Stimulated activated CD4-positive, alpha-beta T cell treated with anti-CD3 and anti-CD28 coated beads, Interleukin-15, amount 100 ng/mL, for 1 hour (primary cell): ENCODE measurements at places on chromosomes 5 and 9.

- DNase-seq: no peak
Observed at GRCh38 chr5:138942861-138943260, 67.7 kb upstream of the LRRTM2 start.

GRCh38 chr5:126066836-126067235, 356.4 kb upstream of the GRAMD2B start:
- DNase-seq: no peak

DNA sequence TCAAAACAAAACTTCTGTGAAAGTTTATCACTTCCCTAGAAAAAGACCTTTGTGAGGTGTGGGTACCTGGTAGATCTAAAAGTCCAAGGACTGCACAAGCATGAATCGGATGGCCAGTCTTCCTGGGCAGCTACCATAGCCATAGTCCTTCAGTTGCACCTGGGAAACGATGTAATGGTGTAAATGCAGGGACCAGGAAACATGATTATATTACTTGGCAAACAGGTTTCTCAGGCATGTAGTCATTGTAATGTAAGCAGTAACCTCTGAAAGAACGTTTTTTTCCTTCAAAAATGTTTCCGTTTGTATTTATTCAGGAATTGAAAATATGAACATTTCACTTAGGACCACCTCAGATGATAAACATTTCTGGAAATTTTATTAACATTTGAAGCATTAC, 433.4 kb downstream of the DTWD2 start:
- DNase-seq: no peak

DNA sequence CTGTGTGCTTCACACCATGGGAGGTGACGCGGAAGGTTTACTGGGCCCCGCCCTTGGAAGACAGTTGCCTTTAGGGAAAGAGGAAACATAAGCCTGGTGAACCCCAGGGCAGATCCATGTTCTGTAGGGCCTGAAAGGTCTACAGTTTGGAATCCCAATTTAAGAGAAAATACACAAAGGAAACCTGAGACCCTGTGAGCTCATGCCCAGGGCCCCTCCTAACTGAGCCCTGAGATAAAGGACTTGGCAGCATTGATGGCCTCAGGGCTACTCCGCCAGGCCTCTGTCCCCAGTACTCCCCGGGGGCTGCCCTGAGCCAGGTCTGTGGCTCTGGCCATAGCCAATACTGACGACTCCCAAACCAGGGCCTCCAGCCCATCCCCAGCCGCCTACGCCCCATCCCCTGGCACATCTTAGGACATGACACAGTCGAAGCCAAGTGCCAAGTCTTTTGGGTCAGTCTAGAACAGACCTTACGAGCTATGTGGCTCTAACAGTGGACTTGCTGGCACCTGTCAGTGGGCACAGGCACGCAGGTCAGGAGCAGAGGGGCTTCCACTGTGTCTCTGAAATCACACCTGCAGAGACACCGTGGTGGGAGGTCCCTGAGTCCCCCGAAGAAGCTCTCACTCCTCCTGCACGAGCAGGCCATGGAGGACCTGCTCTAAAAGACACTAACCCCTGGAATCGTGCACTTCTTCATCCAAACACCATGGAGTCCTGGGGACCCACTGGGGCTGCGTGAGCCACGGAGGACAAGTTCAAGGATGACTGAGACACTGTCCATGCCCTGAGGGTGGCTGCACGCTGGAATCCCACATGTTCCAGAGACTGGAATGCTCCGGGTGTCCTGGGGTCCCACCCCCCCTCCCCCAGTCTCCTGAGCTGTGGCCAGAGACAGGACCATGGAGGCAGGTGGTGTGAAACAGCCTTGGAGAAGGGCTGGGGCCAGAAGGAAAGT, 40.3 kb upstream of the BARHL1 start:
- DNase-seq: no peak

DNA sequence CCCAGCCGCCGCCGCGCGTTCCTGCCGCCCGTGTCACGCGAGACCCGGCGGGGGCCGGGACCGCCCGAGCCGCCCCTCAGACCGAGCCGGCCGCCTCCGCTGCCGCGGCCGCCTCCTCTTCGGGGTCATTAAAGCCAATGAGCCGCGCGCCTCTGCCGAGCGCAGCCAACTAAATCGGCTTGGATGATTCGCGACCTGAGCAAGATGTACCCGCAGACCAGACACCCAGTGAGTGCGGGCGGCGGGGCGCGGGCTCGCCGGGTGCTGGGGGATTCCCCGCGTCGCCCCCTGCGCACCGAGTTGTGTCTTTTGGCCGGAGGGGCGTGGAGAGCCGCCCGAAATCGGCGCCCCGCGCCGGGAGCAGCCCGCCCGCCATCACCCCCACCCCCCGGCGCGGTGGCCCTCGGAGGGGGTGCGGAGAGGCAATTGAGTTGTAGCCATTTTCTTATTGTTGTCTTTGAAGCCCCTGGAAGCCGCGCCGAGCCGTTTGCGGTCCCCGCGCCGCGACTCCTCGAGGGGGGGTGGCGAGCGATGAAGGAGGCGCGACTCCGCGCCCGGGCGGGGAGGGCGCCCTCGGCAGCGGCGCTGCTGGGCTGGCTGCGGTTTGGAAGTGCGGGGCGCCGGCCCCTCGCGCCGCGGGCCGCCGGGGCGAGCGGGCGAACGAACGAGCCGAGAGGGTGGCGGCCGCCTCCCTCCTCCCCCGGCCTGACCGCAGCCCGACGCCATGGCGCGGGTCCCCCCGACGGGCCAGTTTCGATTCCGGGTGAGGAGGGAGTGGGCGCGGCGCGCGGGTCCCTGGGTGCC, 1.0 kb downstream of the TLE4 start:
- peak; percentile 48 for DNase-seq

DNA sequence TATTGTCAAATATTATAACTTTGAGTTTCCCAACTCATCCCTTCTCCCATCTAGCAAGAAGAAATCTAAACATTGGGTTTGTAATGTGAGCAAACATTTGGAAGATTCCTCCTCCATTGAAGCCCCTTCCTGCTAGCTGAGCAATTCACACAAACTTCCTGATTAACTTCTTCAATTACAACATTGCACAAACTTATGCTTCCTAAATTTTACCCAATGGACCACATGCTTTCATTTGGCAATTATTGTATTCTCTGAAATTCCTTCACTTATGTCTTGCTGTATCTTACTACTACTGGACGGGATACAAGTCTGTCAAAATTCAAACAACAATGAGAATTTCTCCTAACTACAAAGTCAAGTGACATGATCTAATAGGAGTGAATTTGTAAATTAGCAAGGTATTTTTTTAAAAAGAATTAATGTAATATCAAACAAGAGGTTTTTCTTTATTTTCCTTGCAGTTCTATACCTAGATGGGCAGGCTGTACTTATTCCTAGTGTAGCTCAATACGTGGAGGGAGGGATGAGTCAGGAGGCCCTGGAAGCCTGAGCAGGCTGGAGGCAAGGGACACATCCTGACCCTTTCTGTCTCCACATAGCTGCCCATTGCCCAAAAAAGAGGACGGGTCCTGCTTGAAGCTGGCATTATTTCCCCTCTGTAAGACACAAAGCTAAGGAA, 11.8 kb upstream of the IFNW1 start:
- no peak for DNase-seq

DNA sequence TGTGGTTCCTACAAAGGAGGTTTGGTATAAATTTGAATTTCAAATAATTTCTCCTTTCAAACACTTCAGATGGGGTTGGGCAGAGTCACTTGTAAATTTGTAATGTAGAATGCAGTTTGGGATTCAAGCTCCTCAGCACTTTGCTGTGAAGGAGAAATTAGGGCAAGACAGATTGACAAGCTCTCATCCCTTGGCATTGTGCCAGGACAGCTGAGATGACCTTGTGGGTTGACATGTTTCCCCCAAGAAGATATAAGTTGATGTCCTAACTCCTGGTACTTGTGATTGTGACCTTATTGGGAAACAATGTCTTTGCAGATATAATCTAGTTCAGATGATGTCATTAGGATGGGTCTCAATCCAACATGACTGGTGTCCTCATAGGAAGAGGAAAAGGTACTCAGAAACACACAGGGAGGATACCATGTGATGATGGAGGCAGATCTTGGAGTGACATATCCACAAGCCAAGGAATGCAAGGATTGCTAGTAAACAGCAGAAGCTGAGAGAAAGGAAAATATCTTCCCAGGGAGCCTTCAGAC, 408.3 kb downstream of the MED10 start:
- DNase-seq: no peak

GRCh38 chr5:145800181-145800580, 35.0 kb downstream of the PRELID2 start:
- DNase-seq: no peak

- no peak for DNase-seq
Observed at GRCh38 chr5:147474140-147474539, 35.7 kb downstream of the DPYSL3 start.

DNA sequence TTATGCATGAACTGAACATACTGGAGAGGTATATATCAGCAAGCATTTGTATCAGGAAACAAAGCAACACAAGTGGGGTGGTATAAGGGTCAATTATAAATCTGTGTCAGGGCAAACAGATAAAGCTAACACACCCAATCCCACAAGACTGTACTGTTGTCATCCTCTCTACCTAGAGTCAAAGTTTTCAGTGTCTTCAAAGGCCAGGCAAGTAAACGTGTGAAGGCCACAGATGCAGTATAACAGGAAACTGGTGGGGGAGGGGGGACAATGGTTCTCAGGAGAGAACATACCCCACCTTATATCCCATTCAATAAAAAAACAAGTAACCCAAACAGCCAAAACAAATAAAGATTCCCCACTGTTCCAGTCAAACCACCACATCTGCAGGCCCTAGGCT, 22.1 kb downstream of the ELP1 start:
- no peak for DNase-seq

- no peak for DNase-seq
Observed at GRCh38 chr5:127518319-127518621, 830 bp downstream of the PRRC1 start.

GRCh38 chr5:52876456-52876855, 88.7 kb downstream of the ITGA1 start:
- no peak for DNase-seq

DNA sequence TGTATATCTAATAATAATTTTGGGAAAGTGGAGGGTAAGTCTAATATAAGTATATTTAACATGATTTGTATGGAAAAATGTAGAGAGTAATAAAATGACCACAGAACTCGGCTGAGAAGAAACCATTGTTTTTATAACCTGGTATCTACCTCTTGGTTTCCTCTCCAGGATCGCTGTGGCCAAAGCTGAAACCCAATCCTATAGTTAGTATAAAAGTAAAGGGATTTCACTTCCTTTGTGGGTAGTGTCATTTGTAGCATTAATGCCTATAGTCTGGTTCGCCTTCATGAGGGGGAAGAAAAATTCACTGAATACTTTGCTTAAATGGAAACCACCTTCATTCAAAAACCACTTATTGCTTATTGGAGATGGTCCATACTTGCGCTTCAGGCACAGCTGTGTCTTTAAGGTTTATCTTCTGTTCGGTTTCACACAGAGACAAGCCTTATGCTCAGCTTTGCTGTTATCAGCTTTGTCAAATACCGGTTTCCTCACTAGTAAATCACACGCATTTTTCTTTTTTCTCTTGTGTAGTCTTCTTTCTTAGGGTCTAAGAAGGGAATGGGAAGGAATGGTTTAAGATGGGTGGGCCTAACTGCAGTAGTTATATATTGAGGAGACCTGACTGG, 12.1 kb downstream of the PIK3R1 start:
- DNase-seq: no peak
